ENCODE measurements at places on chromosomes 2 and 18. TPM values are rescaled to one million over a fixed set of nuclear protein-coding genes. Genes with fewer than 3 reads are reported as not detected.

The RGPD8 gene
- total RNA-seq: 12.6 TPM

The LYG2 gene
- total RNA-seq: not detected

The ZBTB7C gene
- total RNA-seq: not detected

DNA sequence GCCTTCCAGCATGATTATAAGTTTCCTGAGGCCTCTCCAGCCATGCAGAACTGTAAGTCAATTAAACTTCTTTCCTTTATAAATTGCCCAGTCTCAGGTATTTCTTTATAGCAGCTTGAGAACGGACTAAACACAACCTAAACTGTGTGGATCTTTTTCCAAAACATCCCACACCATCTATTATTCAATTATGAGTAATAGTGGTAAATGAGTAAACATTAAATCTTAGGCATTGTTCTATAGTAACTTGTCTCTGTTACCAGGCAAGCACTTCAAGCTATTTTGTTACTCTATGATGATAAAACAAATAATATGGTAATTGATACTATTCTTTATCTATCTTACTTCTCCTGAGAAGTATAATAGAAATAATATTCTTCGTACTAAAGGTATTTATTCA is 536.9 kb upstream of the CHAC2 start:
- DNase-seq: no peak

GRCh38 chr2:99520813-99521212 is 31.0 kb upstream of the REV1 start:
- no peak for DNase-seq

GRCh38 chr18:3319399-3319798 is 57.5 kb downstream of the MYL12B start:
- no peak for DNase-seq

GRCh38 chr18:79930020-79930642 is 21.3 kb downstream of the SLC66A2 start:
- no peak for DNase-seq

- DNase-seq: no peak
Measured at GRCh38 chr2:96882906-96883305, 13.0 kb upstream of the SEMA4C start.

Data from pulmonary artery endothelial cell (primary cell).